GM19239 (cell line): ENCODE measurements at places on chromosomes 1 and 21.

- no peak for DNase-seq
Observed at GRCh38 chr21:39388811-39389155, 39.9 kb upstream of the HMGN1 start.

- DNase-seq: no peak
Observed at GRCh38 chr1:10681296-10682107, 114.9 kb downstream of the CASZ1 start.

DNA sequence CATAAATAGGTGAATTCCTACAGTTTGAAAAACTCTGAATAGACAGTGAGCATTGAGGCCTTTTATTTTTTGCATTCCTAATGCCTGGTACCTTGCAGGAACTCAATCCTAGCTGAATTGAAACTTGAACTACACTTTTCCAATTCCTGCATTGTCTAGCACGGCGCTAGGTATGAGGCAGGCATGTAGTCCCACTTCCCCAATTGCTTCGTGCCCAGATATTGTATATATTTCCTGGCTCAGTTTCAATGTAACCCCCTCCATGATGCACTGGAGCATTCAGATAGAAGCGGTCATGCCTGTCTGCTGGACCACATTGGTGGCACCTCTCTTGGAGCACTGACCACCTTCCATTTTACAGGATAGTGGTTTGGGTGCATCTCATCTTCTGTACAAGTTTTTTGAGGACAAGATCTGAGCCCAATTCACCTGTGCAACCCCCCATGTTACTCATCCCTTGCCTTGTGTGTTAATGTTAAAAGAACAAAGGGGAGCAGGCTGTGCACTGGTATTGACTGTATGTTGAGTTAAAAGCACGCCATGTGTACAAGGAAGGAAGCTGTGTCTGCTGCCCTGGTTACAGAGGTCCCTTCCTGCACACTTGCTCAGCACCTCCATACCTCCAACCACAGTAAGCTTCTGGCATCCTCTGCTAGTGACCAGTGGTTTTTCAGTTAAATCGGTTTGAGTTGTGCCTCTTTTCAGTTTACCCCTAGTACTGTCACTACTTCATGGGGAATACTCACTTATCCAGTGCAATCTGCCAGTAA, 10.0 kb upstream of the RAB7B start:
- no peak for DNase-seq

- no peak for DNase-seq
Observed at GRCh38 chr1:8764293-8764937, 53.0 kb downstream of the RERE start.

- no peak for DNase-seq
Observed at GRCh38 chr1:98336472-98337083, 324.9 kb upstream of the SNX7 start.

GRCh38 chr1:180905927-180906326, 6.8 kb upstream of the KIAA1614 start:
- DNase-seq: no peak

- DNase-seq: peak; percentile 14
Observed at GRCh38 chr21:34526618-34527290, 14.7 kb upstream of the KCNE1 start.

GRCh38 chr1:63892632-63893395, 119.0 kb downstream of the ROR1 start:
- DNase-seq: peak; percentile 59

GRCh38 chr1:95048317-95048716, 24.4 kb downstream of the ALG14 start:
- no peak for DNase-seq

- DNase-seq: no peak
Observed at GRCh38 chr1:24151175-24151533, 8.2 kb upstream of the IL22RA1 start.

DNA sequence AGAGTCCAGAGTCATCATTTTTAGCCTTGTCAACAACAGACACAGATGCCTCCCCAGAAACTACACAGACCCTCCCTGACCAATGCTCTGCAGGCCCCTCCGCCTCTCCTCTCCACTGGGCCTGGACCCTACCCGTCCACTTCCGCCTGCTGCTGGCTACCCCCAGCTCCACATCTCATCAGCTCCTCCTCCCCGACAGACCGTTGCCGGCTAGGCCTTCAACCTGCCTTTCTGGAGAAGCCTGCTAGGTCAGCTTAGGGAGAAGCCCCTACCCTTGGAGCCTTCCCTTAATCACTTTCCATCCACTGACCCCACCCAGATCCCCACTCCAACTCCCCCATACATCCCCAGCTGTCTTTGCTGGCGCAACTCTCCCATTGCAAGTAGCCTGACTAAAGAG, 1.4 kb downstream of the TRIM17 start:
- no peak for DNase-seq

DNA sequence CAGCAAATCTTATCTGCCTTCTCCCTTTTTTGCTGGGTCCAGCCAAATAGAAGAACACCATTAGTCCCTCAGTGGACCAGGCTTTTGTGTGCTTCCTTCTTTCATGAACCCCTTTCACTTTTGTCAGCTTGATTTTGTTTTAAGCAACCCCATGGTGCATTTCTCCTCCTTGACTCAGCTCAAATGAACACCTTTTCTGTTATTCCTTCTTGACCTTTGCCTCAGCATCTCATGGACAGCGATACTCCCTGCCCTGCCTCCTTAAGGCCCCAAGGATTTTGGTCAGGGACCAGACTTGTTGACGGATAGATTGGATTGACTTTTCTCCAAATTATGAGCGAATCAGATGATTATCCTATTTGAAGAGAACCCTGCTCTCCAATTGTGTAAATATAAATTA, 356.6 kb upstream of the USP24 start:
- no peak for DNase-seq

DNA sequence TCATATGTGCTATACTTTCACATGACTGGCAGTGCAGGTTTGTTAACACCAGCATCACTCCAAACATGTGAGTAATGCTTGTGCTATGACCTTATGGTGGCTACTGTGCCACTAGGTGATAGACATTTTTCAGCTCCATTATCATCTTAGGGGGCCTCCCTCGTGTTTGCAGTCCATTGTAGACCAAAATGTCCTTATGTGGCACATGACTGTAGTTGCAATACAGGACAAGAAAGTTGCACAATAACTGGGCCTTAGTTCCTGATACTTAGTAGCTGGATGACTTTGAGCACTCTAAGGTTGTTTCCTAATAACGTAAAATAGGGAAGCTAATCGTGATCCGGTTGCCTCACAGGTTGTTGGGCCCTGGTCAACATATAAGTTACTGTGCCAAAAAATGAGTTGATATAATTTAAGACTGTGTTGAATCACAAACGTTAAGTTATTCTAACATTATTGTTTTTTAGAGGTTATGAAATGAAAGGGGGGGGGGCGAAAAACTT, 511 bp upstream of the SNX27 start:
- DNase-seq: no peak

DNA sequence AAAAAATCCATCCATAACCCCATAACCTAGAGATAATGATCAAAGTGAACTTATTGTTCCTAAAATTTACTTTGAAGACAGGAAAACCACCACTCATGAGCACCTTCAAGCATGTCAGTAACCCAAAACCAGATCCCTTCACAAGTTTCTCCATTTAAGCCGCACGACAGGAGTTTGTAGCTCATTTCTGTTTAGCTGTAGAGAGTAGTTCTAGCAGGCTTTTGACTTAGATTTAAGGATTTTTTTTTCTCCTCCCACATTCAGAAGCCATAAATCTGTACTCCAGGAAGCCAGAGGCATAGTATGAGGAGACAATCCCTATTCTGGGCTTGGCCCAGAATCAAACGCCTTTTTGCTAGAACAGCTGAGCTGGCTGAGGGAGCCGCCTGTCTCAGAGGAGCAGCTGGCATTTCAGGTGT, 25.6 kb downstream of the TOMM20 start:
- DNase-seq: no peak

DNA sequence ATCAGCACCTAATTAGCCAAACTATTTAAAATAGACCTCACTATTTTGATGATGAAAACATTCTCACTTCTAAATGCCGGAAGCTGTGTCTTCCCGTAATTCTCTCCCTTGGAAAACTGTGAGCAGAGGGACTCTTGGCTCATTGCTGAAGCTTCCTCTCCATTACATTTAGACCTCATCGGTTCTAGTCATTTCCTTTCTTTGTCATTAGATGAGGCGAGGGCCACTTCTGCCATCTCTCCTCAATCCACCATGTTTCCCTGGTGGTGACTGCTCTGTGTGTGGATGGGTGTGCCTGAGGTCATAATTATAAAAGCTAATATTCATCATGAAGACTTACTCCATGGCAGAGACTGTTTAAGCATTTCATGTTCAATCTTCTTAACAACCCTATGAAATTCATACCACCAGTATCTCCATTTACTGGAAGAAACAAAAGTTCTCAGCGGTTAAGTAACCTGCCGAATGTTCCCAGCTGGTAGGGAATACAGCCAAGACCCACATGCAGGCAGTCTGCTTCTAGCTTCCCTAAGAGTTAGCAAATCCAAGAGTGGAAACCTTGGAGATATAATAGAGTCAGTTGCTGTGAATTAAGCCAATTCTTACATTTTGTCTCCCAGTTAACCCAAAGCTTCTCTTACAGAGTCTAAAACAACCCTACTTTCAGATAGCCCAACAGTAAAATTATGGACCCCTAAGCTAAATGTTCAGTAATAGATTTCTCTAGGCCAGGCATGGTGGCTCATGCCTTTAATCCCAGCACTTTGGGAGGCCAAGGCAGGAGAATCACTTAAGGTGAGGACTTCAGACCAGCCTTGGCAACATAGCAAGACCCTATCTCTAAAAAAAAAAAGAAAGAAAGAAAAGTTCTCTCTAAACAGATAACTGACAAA, 156.2 kb downstream of the ZBTB18 start:
- no peak for DNase-seq

- DNase-seq: no peak
Observed at GRCh38 chr1:92964998-92965397, 3.7 kb upstream of the DIPK1A start.

- DNase-seq: no peak
Observed at GRCh38 chr1:208206092-208206698, 38.0 kb downstream of the PLXNA2 start.

- DNase-seq: peak; percentile 56
Observed at GRCh38 chr1:155272466-155273342, 600 bp downstream of the CLK2 start.

DNA sequence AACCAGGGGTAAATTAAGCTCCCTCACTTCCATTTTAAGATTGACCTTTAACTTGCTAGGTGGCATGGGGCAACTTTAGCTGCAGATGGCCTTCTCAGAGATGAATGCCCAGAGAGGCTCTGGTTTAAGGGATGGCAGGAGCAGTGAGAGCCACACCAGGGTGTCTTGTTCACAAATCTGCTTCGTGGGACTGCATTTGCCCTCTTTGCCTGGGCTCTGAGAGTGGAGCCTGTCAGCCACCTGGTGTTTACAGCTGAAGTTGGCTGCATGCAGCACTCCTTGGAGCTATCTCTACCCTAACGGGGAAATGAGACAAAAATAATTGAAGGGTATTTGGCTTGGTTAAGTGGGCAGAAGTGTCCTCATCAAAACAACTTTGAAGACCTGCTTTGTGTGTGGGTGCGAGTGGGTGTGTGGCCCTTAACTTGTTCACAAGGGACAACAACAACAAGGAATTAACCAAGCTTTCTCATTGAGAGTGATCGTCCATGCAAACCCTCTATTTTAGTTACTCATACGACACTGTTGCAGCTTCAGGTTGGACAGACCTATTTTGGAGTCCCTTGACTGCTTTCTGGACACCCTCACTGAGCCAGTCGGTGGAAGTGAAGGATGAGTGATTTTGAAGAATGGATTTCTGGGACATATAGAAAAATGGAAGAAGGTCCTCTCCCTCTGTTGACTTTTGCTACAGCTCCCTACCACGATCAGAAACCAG, 29.8 kb downstream of the PGM1 start:
- DNase-seq: no peak

DNA sequence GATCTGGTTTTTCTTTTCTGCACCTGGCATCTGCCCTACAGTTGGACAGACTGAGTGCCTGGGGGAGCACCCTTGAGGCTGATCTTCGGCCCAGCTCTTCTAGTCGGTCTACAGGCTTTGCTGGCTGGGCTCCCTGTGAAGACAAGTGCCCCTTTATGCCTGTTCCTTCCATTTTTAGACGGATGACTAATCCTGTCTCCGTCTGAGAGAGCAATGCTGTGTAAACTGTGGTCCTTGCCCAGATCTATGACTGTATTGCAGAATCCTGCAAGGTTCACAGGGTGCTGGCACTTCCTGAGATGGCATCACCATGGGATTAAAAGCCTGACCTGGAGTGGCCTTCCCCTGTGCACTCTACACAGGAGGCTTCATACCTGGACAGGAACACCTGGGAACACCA, 47.6 kb upstream of the SAMD13 start:
- DNase-seq: no peak

DNA sequence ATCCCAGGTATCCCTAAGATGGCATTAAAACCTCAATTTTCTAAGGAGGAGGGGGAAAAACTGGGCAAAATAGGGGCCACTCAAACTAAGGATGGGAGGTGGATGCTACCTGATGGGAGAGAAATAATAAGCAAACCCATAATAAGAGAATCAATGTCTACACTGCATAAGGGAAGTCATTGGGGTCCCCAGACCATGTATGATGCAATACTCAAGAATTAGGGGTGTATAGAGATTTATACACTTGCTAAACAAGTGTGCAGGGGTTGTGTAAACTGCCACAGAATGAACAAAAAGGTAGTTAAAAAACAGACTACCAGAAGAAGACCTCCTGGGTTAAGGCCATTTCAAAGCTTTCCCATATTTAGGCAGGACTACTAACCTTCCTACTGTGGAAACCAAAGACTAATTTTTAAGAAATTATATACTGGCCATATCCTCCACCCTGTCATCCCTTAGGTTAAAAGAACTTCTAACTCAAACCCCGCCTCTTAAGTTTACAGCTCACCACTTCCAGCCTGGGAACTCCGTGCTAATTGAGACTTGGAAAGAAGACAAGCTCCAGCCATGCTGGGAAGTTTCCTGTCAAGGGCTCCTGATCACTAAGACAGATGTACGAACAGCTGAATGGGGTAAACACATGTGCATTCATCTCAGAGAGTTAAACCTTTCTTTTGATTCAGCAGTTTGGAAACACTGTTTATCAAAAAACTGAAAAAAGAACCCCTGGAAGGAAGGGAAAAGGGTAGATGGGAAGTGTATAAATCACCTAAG, 64.4 kb upstream of the TLR5 start:
- DNase-seq: no peak

GRCh38 chr21:17003258-17003615, 509.6 kb upstream of the CXADR start:
- DNase-seq: no peak
